Activated CD4-positive, CD25-positive, alpha-beta regulatory T cell treated with anti-CD3 and anti-CD28 coated beads, Interleukin-2, amount 50 U/mL, for 16 hours (primary cell): ENCODE measurements at places on chromosomes 1 and 21.

- no peak for DNase-seq
These were observed 165.1 kb downstream of the SLC45A1 start for GRCh38 chr1:8482979-8483381.

DNA sequence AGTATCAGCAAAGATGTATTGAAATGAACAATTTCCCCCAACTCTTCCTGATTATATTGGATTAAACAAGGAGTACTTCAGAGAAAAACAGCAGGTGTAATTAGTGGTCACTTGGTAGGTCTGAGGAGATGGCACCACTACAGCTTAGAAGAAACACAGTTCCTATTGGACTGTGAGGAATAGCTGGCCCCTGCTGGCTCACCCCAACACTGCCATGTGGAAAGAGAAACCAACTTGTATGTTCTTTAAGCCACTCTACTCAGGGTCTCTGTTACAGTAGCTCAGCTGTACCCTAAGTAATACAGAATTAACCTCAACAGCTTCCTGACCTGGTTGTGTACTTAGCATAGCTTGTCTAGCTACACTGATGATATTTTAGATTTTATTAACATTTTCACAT, 26.5 kb upstream of the MTR start:
- no peak for DNase-seq

DNA sequence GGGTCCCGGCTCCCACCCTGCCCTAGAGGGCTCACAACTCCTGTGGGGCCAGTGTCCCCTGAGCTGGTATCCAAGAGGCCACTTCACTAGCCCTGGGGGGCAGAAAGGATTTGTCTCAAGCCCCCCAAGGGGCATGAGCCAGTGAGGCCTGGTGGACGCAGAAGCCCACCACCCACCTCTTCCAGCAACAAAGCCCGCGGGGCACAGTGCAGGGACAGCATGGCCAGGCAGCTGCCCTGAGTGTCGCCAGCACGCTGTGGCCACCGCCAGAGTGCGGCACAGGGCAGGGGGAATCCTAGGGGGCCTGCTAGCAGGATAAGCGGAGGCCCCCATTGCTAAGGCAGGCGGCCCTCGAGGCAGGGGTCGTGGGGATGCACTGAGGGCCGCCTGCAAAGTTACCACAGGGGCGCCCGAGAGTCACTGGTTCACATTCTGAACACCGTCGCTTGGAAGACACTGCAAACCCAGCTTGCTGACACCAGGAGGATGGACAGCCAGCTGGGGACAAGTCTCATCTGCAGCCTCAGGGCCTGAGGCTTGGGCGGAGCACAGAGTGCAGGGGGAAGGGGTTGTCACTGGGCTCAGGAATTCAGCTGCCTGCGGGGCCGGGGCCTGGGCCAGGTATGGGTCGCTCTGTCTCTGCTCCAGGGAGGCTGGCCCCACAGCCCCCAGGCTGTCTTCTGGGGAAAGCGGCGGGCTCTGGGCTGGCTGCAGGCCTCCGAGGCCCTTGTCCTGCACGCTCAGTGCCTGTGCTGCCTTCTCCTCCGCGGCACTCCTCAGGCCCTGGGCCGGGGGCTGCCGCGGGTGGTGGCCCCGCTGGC, 26.8 kb downstream of the SLC19A1 start:
- no peak for DNase-seq

- no peak for DNase-seq
These were observed 83.4 kb downstream of the VPS26C start for GRCh38 chr21:37183749-37184148.

- DNase-seq: no peak
These were observed 39.8 kb upstream of the SRP9 start for GRCh38 chr1:225737866-225738265.
